IMR-90 (cell line): ENCODE measurements at places on chromosomes 1 and 21. TPM values are rescaled to one million over a fixed set of nuclear protein-coding genes. Genes with fewer than 3 reads are reported as not detected.

CACNA1S gene
- not detected in 2 replicates for polyA plus RNA-seq

FCRL1 gene
- not detected in 2 replicates for polyA plus RNA-seq

PLPP3 gene
- polyA plus RNA-seq, result 49.9 and 52.1 TPM in 2 replicates

CD164L2 gene
- polyA plus RNA-seq, result not detected in 2 replicates

CRNN gene
- polyA plus RNA-seq, result not detected in 2 replicates

IQGAP3 gene
- 12.5 and 14.9 TPM in 2 replicates for polyA plus RNA-seq

KCNAB2 gene
- polyA plus RNA-seq, result 4.2 and 4.7 TPM in 2 replicates

LMX1A gene
- not detected in 2 replicates for polyA plus RNA-seq

CRP gene
- not detected in 2 replicates for polyA plus RNA-seq

FTCD gene
- polyA plus RNA-seq, result 0.19 and 0.55 TPM in 2 replicates

PPM1J gene
- polyA plus RNA-seq, result 2.4 and 2.8 TPM in 2 replicates

PLXNA2 gene
- 1.1 and 1.2 TPM in 2 replicates for polyA plus RNA-seq

ATAD3B gene
- 29.0 and 38.7 TPM in 2 replicates for polyA plus RNA-seq

GIPC2 gene
- 0.06 and 0.07 TPM in 2 replicates for polyA plus RNA-seq

PYHIN1 gene
- not detected in 2 replicates for polyA plus RNA-seq

RNU1-2 gene
- not detected in 2 replicates for polyA plus RNA-seq

TLCD4 gene
- 0.16 and 0.22 TPM in 2 replicates for polyA plus RNA-seq

FAM163A gene
- polyA plus RNA-seq, result not detected in 2 replicates

CASZ1 gene
- polyA plus RNA-seq, result 0.23 and 0.24 TPM in 2 replicates

FCRL2 gene
- polyA plus RNA-seq, result not detected in 2 replicates

LHX4 gene
- polyA plus RNA-seq, result 0.03 and 0.05 TPM in 2 replicates

CD53 gene
- not detected in 2 replicates for polyA plus RNA-seq

RNU1-1 gene
- polyA plus RNA-seq, result not detected in 2 replicates

CMPK1 gene
- polyA plus RNA-seq, result 24.0 and 31.9 TPM in 2 replicates

KANK4 gene
- polyA plus RNA-seq, result not detected in 2 replicates

RUNX1 gene
- polyA plus RNA-seq, result 34.5 and 45.0 TPM in 2 replicates

TPTE gene
- polyA plus RNA-seq, result not detected in 2 replicates

KRTAP19-3 gene
- polyA plus RNA-seq, result not detected in 2 replicates
